ENCODE measurements at places on chromosomes 4 and X.
A peak's percentile ranks its signal among the peaks of the same experiment; 100 is the strongest.

- DNase-seq, result no peak
Observed at GRCh38 chr4:112473985-112474384, 42.0 kb downstream of the NEUROG2 start.

GRCh38 chr4:89258506-89258905 lies 49.1 kb downstream of the GPRIN3 start:
- no peak for DNase-seq

DNA sequence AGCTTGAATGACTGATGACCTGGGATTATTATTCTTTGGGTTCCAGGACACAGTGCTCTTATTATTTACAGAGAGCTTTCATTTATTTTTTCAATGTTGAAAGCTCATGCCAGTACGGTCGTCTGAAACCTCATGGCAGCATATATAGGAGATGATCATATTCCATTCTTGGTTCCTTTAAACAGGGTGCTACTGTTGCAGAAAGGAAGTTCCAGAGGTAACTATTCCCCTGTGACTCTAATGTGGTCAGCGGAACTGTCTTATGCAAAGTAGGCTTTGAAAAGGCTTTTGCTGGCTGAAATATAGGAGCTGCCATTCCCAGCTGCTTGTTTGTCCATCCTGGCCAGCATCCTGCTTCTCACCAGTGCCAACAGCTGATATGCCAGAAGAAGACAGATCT lies 208.3 kb upstream of the LEF1 start:
- DNase-seq, result no peak

DNA sequence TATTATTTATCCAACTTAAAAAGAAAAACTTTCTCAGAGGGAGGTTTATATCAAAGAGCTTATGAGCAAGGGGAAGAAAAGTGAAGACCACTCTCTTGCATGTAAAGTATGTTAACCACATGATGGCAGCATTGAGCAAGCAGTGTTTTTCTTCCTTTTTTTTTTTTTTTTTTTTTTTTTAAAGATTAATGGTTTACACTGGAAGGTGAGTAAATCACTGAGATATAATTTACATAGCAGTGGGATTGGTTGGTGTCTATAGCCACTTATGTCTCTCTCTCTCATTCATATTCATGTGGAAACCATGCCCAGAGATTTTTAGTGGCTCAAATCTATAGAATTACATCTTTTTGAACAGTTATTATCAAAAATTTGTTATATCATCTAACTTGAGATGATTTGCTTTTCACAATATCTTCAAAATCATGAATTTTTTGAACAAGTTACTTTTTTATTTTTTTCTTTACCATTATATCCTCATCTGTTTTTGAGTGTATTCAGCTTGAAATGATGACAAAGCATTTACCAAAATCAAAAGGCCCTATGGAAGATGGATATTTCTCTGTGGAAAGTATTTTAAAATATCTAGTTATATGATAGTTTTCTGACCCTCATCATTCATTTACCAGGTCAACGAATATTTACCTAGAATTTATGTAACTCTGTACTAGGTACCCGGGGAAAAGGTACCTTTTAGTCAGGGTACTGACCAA lies 31.6 kb downstream of the MTHFD2L start:
- DNase-seq, result no peak

DNA sequence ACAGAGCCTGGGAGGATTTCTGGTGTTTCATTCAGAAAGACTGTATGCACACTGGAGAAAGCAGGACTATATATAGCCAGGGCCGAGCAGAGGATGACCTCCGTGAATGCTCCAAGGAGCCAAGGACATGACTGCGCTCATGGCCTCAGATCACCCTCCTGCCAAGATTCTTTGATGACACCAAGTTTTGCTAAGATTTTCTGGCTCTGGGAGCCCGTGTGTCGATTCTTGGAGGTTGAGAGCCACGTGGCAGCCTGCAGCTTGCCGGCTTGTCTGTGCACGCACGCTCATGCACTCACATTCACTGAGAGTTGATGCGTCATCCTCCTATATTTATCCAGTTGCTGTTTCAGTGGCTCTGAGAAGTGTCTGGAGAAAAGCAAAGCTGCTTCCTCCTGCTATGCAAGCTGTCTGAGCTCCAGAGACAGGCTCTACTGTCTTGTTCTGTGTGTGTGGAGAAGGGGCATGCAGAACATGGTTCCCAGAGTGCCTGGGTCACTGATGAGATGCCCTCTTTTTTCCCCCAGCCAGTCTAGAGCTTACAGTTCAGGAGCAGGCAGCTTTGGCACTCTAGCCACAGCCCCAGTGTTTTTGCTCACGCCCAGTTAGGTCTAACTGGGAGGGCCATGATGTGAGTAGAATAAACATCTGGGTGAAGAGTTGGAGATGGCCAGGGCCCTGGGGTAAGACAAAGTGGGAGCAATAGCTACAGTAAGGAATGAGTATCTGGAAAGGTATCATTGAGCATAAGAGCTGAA lies 64.9 kb upstream of the SCOC start:
- peak; percentile 89 for DNase-seq

- no peak for DNase-seq
Observed at GRCh38 chrX:30151964-30152363, 63.4 kb upstream of the MAGEB2 start.

- DNase-seq, result no peak
Observed at GRCh38 chr4:75015627-75016026, 82.7 kb downstream of the PARM1 start.

DNA sequence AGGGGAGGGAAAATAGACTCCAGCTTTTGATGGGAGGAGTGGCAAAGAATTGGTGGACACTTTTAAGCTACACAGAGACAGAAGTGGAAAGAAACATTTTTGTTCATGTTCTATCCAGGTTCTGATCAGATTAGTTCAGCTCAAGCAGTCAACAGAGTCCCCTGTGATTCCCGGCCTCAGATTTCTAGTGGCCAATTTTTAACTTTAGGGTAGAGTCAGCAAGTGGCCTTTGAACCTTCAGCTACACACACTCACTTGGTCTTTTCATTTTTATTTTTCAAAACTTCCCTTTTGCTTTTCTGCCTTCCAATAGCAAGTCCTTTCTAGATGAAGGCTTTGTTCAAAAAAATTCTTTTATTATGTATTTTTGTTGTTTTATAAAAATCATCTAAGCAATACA lies 169.2 kb upstream of the RPS6KA3 start:
- no peak for DNase-seq

DNA sequence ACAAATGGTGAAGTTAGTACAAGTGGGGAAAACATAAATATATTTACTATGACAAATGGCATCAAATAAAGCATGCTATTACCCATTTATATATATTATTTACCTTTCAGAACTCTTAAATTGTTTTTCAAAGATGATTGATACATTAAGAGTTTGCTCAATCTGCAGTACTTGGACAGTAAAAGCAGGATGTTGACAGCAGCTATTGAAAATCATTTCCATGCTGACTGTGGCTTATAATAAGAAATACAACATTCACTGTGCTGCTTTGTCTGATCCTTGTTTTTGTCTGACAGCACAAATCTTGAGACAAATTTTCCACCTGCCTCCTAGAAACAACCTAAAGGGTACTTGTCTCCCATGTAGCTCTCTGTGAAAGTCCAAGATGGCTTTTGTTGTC lies 134.1 kb upstream of the FAT1 start:
- no peak for DNase-seq

DNA sequence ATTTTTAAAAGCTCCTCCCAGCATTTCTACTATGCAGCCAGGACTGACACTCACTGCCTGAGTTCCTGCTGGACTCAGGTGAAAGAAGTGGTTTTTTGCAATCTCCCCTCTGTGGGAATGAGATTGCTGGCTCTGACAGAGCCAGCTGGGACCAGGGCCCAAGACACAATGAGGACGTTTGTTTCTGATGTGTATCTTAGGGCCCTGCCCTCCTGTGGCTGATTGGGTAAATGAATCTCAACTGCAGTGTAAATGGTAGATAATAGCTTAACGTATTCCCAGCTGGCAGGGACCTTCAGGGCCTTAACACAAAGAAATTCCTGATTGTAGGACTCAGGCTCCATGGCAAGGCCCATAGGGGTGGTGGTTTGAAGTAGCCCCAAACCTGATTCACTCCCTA lies 85.8 kb upstream of the PRPS1 start:
- peak; percentile 9 for DNase-seq

GRCh38 chr4:118345813-118346212 lies 7.0 kb downstream of the PRSS12 start:
- DNase-seq, result no peak

DNA sequence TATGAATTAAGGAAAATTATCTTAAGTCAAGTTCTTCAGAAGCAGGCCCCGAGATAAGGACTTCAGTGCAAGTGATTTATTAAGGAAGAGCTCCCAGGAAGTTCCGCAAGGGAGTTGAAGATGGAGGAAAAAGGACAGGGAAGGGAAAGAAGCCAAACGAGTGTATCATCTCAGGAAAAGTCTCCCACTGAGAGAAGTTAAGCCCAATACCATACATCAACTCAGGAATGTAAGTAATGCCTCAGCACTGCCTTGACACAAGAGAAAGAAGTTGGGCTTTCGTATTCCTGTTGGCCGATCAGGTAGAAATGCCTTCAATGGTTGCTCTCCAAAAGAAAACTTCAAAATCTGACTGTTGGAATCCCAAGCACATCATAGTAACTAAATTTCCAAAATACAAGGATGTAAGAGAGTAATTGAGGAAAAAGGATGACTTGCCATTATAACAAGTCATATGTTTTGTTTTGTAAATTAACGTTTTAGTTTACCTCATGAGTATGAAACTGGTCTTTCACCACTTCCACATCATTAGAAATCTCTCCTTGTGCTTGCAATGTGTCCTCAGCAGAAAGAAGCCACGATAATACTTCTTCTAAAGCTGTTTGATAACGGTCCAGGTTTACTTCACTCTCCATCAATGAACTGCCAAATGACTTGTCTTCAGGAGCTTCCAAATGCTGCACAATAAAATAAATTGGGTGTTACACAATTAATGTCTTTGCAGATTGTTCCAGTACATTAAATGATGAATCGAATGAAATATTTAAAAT lies 566.7 kb downstream of the DMD start:
- no peak for DNase-seq

GRCh38 chr4:165440415-165441158 lies 61.8 kb downstream of the CPE start:
- no peak for DNase-seq

GRCh38 chr4:184154199-184154598 lies 63.5 kb downstream of the ENPP6 start:
- no peak for DNase-seq

DNA sequence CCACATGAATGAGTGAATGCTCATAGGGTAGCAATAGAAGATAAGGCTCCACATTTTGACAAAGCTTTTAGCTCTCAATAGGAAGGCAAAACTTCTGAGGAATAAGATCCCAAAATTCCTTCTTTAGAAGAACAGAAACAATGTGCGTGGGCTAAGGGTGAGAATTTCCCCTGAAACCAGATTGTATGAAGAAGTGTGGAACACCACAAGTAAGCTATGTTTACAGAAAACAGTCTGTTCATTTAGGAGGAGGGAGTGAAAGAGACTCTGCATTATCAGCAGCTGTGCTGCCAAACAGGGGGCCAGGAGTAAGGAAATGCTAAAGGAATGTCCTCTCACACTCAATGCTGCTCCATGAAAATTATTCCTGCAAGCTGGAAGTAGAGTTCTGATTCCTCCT lies 851.6 kb downstream of the CENPC start:
- no peak for DNase-seq

GRCh38 chr4:15552557-15553362 lies 83.1 kb downstream of the CC2D2A start:
- no peak for DNase-seq

DNA sequence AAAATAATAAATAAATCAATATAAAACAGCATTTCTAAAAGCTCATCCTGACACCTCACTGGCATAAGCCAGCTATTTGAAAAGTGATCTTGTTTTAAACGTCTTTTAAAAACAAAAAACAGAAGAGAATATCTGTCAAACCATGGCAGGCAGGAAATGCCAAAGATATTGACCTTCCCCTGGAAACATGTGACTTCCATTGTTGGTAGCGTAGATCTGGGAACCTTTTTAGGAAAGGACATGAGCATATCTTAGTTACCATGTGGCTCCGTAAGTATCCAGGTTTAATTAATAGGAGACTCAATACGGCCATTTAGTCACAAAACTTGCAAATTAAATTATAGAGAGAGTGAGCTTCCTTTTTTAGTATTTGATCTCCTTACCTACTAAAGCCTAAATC lies 83.0 kb upstream of the KLHL4 start:
- DNase-seq, result no peak

DNA sequence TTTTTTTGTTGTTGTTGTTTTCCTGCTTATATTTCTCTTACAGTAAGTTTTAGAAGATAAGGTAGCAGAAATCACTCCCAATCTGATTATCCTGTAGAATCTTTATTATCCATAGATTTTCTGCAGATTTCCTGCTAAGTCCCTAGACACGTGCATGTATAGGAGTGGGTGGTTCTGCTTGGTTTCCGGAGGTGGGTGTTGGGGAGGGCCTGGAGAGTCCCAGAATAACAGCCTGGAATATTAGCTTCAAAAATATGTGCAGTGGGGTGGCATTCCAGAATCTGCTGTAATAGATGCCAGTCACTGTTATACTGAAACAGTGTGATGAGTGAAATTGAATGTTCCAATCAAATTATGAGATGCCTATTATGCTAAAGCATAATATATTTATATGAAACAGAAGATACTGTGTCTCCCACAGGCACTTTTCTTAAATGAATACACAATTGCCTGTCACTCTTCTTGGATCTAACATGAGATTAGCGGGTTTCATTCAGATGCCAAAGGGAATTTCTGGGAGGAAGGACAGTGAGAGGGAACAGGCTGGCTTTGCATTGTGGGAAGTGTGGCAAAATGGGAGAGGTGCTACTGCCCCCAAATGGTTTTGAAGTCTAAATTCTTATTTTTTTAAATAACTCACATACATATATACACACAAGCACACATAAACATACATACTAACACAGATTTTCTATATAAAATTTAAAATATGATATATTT lies 37.6 kb downstream of the C4orf50 start:
- peak; percentile 70 for DNase-seq

DNA sequence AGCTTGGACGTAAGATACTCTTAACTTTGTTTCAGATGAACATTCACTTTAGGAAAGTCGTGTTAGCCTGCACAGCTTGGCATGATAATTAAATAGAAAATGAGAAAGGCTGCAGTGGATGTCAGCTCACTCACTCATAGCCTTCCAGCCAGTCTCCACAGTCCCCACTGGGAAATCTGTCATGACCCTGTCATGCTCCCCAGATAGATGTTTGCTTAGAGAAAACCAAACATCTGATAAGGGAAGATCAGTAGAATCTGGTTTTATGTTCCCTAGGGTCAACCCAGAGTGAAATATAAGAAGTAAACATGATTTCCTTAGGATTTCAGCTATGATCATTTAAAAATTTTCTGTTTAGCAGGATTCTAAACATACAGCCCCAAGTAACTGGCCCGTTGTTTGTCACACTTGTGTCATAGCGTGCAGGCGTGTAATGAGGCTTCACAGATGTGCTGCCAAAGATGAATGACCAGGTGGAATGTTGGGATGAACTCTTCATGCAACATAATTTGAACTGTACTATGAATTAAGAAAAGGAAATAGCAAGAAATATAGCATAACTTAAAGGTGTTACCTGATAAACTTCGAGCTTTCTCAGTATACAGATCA lies 180.1 kb downstream of the BANK1 start:
- DNase-seq, result no peak

DNA sequence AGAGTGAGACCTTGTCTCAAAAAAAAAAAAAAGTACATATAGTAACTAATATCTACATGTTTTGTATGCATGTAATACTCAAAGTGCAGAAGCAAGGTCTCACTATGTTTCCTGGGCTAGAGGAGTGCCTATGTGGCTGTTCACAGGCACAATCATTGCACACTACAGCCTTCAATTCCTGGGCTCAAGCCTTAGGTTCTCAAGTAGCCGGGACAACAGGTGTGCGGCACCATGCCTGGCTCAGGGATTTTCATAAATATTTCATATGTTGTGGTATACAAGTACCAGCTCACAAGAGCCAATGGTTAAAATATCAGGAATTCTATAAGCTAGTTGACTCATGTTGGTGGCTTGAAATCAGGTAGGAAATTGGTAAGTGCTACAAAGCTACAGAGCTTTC lies 94.8 kb downstream of the LARP7 start:
- DNase-seq, result no peak

Data from head of caudate nucleus (tissue), 42 donors.